ENCODE measurements at places on chromosomes 6 and 20.

DNA sequence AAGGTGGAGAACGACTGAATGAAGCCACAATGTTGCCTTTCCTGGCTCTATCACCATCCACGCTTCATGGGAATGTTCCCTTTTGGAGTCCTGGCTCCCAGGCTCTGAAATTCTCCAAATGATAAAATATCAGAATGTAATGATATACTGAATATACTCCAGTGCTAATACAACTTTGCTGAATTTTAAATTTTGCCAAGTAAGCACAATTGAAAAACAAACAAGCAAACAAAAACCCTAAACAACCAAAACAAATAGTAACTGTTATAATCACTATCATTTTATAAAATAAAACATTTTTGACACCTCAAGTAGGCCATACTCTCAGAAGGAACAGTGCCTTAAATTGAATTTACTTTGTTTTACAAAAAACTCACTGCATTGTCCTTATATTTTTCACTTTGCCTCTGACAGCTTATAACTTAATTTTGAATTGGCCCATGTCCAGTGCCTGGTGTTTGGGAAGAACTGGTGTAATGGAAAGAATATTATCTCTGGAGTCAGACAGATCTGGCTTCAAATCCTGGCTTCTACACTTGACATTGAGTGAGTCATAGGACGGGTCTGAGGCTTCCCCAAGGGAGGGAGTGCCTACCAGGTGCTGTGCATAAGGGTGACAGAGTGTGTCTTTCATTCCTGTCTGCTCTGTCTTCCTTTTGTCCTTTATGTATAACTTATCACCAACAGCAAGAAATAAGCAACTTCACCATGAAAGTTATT, 698.3 kb downstream of the EPM2A start:
- no peak for DNase-seq

DNA sequence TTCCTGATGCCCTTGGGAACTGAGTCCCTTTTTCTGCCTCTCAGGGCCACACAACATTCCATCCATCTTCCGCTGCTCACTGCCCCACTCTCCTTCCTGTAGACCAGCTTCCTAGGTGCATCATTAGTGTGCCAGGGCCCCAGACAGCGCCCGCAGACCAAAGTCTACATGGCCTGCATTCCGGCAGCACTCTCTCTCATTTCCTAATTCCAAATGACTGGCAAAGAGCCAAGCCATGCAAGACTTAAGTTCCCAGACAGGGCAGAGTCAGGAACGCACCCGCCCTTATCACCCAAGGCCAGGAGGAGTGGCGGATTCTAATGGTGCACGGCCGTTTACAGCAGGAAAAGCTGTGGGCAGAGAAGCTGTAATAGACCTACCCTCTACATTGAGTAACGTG, 159.8 kb upstream of the ARID1B start:
- DNase-seq: no peak

- no peak for DNase-seq
Observed at GRCh38 chr20:50885781-50886180, 45.5 kb downstream of the ADNP start.

DNA sequence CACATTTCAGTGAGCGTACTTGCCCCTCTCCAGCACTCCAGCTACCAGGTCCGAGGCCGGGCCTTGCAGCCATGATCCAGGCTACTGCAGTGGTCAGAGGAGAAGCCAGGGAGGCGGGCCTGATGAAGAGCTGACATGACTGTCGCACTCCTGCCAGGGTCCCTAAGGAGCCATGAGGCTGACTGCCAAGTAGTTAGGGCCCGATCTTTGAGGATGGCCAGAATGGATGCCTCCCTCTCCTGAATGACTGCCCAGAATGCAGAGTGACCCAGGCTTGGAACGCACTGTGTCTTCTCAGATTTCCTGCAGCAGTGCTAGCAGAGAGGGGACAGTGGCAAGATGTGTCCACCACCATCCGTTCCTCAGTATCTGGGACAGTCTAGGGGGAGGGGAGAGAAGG, 24.7 kb upstream of the LRFN2 start:
- DNase-seq: no peak

All from fibroblast of the conjunctiva (primary cell).